ENCODE measurements at places on chromosomes 16 and 17.

DNA sequence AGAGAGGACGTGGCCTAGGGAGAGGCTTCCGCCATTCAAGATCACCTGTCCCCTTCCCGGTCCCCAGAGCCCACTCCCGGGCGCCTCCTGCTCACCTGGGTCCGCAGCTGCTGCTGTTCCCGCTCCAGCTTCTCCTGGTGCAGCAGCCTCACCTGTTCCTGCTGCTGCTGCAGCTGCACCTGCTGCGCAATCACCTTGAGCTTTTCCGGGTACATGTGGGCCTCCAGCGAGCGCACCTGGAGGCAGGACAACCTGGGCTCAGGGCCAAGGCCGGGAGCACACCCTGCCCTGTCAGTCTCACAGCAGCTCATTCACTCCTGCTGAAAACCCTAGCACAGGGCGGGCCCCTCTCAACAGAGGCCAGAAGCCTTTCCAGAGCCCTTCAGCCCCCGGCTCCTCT is 12.5 kb downstream of the TFAP4 start:
- DNase-seq, result no peak

GRCh38 chr16:67481561-67482232 is 740 bp upstream of the ATP6V0D1 start:
- no peak for DNase-seq

GRCh38 chr17:74351552-74352210 is 10.0 kb downstream of the BTBD17 start:
- no peak for DNase-seq

DNA sequence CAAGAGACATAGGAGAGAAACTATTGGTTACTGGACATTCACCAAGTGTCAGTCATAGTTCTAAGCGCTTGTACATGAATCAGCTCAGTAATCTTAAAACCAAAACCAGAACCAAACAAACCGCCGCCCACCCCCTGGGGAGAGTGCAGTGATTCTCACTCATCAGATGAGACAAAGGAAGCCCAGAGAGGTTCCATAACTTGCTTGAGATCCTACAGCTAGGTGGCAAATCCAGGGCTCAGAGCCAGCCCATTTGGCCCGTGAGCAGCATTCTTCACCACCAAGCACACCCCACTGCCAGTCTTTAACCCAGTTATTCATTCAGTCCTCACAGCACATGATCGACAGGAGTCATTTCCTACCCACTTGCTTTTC is 37.2 kb upstream of the RGS9 start:
- no peak for DNase-seq

- DNase-seq, result no peak
Measured at GRCh38 chr16:1978476-1979120, 2.7 kb downstream of the NOXO1 start.

DNA sequence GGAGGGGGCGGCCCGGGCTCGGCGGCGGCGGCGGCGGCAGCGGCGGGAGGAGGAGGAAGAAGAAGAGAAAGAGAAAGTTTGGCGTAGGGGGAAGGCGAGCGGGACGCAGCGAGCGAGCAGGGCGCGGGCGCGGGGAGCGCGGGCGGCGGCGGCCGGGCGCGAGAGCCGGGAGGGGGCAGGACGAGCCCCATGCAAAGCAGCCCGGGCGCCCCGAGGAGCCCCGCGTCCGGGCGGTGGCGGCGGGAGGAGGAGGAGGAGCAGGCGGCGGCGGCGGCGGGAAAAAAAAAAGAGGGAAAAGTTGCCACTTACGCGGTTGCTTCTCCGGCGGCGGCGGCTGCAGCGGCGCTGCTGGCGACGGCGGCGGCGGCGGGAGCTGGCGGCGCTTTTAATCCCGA is 10.3 kb upstream of the ZFHX3 start:
- DNase-seq, result no peak

- no peak for DNase-seq
Measured at GRCh38 chr16:69522732-69523404, 42.9 kb upstream of the NFAT5 start.

GRCh38 chr16:17759451-17760390 is 289.0 kb upstream of the XYLT1 start:
- DNase-seq, result no peak

DNA sequence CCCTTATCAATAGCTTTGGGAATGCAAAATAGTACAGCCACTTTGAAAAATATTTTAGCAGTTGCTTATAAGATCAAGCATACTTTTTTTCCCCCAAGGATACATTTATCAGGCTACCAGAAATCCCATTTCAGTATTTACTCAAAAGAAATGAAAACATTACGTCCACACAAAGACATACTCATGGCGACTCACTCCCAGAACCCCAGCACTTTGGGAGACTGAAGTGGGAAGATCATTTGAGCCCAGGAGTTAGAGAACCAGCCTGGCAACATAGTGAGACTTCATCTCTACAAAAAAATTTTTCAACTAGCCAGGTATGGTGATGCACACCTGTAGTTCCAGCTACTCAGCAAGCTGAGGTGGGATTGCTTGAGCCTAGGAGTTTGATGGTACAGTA is 5.9 kb downstream of the SKA2 start:
- DNase-seq, result no peak

DNA sequence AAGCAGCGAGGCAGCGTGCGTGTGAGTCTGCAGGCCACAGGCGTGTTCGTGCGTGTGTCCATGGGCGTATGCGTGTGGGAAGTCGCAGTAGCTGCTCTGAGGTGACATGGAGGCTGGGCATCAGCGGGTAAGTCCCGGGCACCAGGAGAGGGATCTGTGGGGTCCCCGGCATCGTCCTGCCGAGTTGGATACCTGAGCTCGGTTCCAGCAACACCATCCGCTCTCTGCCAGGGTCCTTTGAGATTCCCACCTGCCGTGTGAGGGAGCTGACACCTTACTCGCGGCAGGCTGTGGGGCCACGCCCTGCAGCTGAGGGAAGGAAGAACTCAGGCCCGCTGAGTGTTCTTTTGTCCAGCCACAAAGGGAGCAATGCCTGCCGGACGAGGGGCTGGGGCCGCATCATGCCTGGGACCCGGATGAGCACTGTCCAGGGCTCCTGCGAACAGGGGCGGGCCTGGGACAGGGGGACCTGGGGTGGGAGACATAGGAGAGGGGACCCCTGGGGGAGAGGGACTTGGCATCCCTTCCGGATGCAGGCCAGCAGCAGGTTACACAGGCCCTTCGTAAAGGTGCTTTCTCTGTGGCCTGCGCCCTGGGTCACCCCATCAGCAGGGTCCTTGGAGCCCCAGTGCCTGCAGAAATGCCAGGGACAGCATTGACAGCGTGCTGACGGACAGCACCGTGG is 5.0 kb upstream of the SNAI3 start:
- DNase-seq, result no peak

- no peak for DNase-seq
Measured at GRCh38 chr17:78532311-78532710, 44.9 kb downstream of the DNAH17 start.

DNA sequence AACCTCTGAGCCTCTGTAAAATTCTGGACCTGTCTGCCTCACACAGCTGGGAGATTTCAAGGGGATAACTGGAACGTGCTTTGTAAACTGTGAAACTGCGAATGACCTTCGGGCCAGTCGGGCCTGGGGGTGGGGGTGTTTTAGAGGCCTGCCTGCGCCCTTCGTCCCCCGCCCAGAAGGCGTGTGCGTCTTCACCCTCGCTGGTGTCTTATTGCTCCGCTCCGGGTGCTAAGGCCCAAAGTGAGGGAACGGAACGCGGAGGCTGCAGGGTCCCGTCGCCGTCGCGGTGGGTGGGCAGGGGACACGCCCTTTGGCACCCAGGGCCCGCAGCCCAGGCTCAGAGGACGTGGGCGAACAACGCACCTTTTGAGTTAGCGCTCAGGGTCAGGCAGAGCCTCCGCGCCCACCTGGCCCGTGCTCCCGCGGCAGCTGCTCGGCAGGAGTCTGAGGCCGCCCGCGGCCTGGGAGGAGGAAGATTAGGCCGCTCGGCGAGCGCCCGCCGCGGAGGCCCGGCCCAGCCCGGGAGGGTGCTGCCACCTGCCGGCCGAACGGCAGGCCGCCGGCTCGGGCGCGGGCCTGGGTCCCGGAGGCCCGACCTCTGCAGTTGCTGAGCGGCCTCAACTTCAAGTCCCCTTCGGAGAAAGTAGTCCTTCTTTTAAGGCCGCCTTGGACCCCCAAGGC is 29.7 kb downstream of the DCAKD start:
- no peak for DNase-seq

DNA sequence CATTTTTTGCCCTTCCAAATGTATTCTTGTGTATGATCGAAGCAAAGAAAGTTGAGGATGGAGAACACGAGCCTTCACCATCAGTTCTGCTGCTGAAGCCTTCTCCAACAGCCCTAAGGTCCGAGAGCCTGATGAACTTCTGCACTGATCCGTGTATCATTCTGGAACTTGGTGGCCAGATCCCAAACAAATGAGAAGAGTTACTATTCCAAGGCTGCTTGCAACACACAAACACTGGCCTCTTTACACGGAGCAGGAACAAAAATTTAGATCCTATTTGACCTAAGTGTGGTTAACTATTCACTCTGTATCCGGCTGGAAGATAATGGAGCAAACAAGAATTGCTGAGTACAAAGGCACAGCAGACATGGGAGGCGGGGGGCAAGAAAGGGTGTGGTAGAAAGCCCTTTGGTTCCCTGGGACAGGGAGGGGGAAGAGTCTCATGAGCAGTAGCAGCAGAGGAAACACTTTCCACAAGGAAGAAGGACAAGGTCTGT is 282.9 kb downstream of the SOX9 start:
- DNase-seq, result no peak

- no peak for DNase-seq
Measured at GRCh38 chr17:49875685-49876084, 27.8 kb upstream of the TAC4 start.

- no peak for DNase-seq
Measured at GRCh38 chr16:68512183-68512582, 26.9 kb upstream of the ZFP90 start.

DNA sequence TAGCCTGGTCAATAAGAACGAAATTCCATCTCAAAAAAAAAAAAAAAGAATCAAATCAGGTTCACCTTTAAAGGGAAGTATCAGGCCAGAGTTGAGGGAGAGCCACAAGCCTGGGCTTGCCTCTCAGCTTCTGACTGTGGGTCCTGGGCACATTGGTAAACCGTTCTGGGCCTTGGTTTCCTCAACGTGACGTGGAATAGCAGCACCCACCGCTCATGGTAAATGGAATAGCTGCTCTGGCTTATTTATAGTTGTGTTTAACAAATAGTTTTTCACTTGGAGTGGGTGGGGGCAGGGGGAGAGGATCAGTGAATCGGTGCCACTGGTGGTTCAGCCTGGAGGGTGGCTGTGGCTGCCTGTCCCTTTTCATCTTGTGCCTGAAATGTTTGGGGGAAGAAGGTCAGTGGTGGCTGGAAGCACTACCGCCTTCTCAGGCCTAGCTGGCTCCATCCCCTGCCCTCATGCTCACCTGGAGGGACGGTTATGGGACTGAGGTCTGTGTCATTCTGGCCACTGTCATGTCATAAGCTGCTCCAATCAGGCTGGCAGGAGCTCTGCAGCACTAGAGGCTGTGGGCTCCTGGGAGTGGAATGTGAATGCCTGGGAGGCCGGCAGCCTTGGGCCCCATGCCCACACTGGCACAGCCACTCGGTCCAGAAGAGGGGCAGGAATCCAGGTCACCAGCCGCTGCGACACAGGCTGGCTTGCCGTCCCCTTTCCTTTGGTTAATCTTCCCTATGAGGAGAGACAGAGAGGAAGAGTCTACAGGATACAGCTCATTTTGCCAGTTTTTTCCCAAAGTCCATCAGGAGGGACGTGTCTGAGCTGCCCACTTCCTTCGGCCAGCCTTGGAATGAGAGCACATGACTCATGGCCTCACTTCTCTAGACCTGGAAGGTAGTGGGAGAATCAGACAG is 27.0 kb downstream of the CCR7 start:
- no peak for DNase-seq

- DNase-seq, result no peak
Measured at GRCh38 chr17:81160747-81161453, 4.4 kb upstream of the PVALEF start.

DNA sequence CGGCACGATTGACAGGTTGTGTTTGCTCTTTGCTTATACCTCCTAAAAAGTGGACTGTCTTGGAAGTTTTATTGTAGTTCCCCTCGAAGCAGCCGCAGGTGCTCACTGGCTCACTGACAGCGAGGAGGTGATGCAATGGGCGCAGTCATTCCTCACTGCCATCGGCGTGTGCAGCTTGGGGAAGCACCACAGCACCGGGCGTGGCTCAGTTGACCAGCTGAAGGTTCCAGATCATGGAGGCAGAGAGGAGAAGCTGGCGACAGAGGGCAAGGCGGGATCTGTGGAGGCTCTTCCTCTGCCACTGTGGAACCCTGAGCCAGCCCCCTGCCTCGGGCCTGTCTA is 72.1 kb upstream of the TNRC6C start:
- no peak for DNase-seq

GRCh38 chr16:75502916-75503605 is 7.8 kb upstream of the CHST6 start:
- no peak for DNase-seq

- DNase-seq, result no peak
Measured at GRCh38 chr17:37483311-37484039, 6.2 kb upstream of the DUSP14 start.

DNA sequence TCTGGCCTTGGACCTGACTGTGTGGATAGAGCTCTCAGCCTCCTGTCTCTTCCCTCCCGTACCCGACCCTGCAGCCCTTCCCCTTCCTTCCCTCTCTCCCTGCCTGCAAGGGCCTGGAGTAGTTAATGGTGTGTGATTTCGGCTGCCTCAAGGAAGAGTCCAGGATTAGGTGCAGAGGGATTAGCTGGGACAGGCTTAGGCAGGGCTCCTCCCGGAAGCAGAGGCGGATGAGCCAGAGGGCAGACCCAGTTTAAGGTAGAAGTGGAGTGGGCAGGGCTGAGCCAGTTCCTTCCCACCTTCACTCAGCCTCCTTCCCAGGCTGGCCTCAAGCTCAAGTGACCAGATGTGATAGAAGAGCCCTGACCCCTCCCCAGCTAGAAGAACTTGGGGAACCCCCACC is 16.8 kb downstream of the GUCY2D start:
- no peak for DNase-seq

DNA sequence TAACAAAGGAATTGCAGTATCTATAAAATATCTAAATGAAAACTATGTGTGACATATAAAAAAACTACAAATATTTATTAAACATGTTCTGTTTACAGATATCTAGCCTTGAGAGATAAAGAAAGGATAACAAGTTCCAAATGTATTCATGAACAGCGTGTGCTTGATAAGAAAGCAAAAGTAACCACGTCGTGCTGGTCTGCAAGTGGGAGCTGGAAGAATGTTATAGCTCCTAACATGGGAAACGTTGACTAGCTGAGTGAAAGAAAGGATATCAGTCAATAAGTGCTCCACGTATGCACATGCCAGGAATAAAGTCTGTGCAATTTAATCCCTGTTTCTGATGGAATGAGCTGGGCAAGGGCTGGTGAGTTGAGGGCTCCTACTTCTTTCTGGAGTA is 71.2 kb upstream of the CDYL2 start:
- no peak for DNase-seq

DNA sequence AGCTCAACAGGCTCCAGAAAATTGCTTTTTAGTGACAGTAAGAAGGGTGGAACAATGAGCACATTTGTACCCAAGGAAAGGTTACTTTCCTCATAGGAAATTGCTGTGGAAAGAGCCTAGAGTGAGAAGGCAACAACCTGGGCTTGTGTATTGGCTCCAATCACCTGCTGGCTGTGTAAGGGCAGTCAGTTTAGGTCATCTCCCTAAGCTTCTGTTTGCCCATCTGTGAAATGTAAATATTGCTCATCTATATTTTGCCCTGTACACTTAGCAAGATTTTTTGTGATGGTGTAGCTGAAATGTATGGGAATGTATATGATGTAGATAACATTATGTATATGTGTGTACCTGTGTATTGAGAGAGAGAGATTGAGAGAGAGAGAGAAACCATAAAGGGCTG is 225.2 kb upstream of the MPHOSPH6 start:
- DNase-seq, result no peak

All from cortex of kidney (tissue), 1 donor.